Activated CD4-positive, CD25-positive, alpha-beta regulatory T cell (primary cell): ENCODE measurements at places on chromosomes 7 and 10.

DNA sequence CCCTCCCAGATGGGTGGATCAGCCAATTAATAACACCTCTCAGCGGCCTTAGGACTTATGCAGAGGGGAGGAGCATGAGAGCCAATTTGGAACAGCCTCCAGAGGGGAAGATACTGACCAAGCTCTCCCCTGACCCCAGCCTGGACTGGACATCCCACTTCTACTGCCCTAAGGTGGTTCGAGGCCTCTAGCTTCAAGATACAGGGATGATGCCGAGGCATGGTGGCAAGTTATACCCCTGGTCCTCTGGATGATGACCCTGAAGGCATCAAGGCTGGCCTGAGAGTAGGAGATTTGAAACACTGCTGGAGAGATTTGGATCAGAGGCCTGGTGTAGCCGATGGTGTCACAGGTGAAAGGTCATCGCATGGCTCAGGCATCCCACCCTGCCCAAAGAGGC lies 3.2 kb downstream of the CDH23 start:
- no peak for DNase-seq

DNA sequence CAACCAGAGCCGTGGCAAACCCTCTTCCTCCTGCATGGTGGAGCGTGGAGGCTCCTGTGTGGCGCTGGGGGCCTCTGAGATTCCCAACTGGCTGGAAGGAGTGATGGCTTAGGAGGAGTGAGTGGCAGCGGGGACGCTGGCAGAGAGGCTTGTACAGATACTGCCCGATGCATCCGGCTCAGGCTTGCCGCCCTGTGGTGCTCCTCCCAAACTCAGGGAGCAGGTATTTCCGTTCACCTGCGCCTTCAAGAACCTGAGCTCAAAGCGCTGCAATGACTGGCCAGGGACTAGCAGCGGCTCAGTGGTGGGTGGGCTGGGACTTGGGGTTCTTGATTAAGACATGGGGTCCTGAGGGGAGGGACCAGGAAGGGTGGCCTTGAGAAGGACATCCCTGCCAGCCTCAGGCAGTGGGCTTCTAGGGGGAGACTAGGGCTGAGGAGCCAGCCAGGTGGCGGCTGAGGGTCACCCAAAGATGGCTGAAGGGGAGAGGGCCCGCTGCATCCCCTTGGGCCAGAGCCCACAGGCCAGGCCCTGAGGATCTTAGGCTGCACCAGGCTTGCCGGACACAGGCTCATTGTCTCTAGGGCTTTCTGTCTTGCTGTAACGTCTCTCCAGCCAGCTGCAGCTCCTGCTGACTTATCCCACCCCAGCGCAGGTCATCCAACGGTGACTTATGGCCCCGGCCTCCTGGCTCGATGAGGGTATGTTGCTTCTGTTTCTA lies 3.2 kb downstream of the ZNF775 start:
- no peak for DNase-seq

GRCh38 chr10:70568781-70569495 lies 33.6 kb downstream of the PRF1 start:
- no peak for DNase-seq

GRCh38 chr10:66252986-66253385 lies 672.9 kb upstream of the LRRTM3 start:
- no peak for DNase-seq

DNA sequence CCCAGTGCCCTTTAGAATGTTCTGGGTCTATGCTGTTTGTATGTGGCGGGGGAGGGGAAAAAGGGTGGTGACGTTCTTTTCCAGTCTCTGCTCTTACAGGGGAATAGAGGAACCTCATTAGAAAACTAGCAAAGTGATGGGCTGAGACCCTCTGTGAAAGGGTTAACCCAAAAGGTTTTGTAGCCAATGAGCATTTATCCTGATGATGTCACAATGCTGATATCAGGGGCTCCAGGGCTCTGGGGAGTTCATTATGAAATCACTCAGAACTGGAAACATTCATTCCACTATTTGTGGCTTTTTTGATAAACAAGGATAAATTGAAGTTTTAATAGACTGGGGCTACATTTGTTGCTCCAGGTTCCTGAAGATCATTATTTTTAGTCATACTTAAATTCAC lies 71.7 kb downstream of the ARID5B start:
- no peak for DNase-seq

DNA sequence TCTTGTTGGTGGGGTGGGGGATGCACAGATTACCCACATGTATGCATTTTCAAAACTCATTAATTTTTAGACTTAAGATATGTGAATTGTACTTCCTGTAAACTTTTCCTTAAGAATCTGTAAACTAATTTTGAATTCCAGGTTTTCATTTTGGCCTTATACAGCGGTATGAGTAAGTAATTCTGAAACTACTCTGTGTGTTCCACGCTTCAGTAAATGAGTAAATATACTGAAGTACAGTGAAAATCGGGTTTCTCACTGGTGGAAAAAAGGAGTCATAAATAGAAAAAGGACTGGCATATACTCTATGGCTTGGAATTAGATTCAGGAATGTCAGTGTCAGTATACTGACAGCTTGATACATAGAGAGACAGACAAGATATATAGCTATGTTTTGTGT lies 72.8 kb downstream of the CTTNBP2 start:
- no peak for DNase-seq

- DNase-seq = no peak
These were observed 207.3 kb upstream of the SH2B2 start for GRCh38 chr7:102079140-102080018.

DNA sequence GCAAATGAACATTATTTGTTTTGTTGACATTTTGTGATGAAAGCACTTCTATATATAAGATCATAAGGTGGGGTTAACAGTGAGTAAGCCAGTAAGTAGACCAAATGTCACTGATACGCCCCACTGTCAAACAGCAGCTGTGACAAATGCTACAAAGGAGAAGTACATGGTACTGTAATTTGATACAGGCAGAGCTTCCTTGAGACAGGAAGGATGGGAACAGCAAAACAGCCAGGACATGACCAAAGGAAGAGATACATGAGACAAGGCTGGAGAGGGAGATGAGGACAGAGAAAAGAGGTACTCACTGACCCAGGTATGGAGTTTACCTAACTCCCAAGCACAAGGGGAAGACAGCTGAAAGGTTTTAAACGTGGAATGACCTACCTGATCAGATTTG lies 127.0 kb downstream of the SRPK2 start:
- no peak for DNase-seq

DNA sequence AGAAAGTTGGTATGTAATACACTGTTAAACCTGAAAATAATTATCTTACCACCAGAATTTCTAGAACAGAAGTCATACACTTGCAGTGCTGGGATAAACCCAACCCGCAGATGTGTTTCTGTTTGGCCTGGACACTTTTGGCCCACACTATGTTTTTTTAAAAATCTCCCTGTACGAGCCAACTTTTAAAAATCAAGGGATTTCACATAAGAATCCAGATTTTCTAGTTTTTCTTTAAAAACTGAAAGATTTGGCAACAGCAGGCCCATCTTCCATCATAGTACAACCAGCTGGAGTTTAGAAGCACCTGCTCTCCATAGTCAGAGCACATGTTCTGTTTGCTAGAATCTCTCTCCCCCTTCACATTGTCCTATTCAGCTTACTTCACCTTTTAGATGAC lies 74.0 kb downstream of the TLL2 start:
- DNase-seq = no peak

GRCh38 chr7:139574618-139575337 lies 51.3 kb downstream of the CLEC2L start:
- no peak for DNase-seq

DNA sequence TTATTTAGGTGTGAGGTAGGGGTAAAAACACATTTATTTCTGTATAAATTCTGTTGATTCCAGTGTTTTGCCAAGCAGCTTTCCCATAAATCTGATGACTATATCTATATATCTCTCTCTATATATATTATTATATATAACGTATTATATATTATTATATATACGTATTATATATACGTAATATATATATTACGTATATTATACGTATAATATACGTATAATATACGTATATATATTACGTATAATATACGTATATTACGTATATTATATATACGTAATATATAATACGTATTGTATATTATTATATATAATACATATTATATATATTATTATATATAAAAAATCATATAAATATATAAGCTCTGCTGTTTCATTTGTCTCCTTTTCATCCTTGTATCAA lies 163.5 kb downstream of the GPR158 start:
- no peak for DNase-seq

DNA sequence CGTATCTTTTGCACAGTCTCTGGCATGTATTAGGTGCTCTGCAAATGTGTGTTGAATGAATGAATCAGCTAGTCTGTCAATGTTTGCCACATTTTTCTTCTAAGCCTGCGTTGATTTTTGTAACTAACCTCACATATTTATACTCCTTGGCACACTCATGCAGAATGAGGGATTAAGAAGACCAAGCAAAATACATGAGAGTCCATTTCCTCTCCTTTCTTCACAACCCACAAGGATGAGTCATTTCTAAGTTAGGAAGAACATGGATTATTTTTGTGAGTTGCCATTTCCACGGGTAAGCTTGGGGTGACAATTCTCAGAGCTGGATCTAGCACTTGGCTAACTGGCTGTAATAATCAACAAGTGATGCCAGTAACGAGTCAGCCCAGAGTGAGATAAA lies 158.8 kb downstream of the TWIST1 start:
- no peak for DNase-seq

GRCh38 chr7:116377721-116378120 lies 121.8 kb upstream of the CAV2 start:
- DNase-seq = no peak

DNA sequence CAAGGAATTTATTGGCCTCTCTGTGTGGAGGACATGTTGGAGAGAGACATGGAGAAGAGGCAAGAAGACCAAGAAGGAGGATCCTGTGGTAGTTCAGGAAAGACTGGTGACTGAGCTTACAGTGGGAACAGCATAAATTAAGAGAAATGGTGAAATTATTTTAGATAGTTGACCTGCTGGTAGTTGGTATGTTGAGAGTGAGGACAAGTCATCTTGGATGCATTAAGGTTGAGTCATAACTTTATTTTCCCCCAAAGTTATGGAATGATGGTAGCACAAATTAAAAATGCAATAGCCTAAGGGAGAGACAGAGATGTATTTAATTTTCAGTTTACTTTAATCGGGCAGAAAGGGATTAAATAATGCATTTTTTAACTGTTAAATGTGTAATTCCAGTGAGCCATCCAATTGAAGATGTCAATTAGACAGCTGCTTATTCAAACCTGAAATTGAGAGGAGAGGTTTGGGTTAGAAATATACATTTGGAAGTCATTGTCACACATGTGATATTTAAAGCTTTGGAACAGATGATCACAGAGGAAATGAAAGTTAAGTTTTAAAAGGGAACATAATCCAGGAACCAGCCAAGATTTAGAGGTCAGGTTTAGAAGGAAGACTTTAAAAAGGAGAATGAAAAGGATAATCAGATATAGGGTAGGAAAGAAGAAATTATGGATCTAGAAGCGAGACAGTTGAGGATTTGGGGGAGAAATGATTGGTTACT lies 80.6 kb downstream of the DGKB start:
- no peak for DNase-seq

DNA sequence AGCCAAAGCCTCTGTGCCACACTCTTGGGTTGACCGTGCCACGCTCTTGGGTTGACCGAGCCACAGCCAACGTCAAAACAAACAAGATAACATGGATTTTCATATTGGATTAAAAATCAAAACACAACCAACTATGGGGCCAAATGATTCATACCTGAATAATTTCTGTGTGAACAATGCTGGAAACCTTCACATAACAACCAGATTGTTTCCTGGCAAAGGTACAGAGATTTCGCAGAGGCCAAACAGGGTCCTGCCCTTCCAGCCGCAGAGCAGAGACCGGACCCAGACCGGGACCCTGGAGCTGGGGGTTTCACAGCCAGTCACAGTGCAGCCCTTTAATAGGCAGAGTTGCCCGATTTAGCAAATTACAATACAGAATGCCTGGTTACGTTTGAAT lies 40.5 kb downstream of the ITIH5 start:
- DNase-seq = no peak

GRCh38 chr10:97974526-97975525 lies 55.6 kb downstream of the CRTAC1 start:
- no peak for DNase-seq

DNA sequence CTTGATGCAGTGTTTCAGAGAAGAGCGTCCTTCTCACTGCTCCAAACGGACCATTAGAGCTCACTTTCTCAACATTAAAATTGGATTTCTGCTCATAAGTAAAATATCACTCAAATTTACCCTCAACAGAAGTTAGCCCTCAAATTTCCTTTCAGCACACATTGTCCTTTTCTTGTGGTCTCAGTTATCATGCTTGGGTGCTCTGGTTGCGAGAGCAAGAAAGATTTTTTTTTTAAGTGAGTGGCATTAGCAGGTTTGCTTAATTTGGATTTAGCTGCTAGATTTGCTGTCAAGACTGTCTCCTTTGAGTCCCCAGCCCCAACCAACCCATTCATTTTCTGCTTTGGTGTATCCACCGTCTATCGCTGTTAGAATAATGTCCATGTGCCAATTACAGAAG lies 2.6 kb upstream of the CH25H start:
- no peak for DNase-seq

DNA sequence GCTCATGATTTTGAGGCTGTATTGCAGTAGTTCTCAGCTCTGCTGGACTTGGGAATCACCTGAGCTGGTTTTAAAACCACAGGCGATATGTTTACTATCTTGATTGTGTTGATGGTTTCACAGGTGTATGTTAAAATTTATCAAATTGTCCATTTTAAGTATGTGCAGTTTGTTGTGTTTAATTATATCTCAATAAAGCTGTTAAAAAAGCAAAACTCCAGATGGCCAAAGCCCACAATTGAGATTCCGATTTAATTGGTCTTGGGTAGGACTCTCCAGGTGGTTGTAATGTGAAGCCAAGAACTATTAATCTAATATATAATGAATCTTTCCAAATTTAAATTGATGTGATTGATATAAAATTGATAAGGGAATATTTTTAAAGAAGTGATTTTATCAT lies 48.6 kb downstream of the NRCAM start:
- no peak for DNase-seq

GRCh38 chr7:33909318-33909717 lies 4.0 kb downstream of the BMPER start:
- DNase-seq = no peak

DNA sequence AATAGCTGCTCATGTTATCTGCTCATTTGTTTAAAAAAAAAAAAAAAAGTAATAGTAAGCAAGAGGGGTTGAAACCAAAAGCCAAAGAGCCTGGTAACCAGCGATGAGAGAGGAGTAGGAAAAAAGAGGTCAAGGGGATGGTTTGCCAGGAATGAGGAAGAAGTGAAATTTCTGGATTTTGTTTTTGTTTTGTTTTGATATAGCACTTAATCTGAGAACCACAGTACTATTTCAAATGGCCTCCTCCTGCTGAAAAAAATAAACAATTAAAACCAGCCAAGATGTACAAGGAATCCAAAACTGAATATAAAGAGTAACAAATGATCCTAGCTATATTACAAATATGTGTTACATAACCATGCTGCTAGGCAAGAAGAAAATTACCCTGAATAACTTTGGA lies 213.1 kb downstream of the FGFR2 start:
- no peak for DNase-seq

GRCh38 chr7:128810473-128810872 lies 18.7 kb downstream of the CCDC136 start:
- DNase-seq = no peak

- DNase-seq = no peak
These were observed 76.6 kb downstream of the CNNM2 start for GRCh38 chr10:102994531-102995295.
